Activated CD4-positive, CD25-positive, alpha-beta regulatory T cell (primary cell): ENCODE measurements at places on chromosomes 6 and 20.

DNA sequence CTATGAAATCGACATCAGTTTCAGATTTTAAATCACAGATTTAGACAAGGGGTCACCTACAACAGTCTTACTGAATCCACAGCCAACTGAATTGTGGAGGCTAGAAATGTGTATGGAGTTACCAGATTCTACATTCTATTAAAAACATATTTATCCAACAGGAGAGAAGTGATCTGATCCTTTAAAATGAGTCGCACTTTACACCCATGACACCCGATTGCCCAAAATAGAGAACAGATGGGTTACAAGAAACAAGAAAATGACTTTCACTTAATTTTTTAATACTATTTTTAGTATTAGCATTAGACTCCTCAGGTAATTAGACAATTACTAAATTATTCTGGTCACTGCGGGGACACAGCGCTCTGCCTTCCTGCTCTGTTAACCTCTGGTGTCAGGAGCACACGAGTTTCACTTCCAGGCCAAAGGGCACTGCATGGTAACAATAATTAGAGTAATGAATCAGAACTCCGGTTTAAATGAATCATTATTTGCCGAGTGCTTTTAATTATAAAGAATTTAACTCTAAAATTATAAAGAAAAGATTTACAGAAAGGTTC, 108.6 kb downstream of the ATP9A start:
- DNase-seq: no peak

DNA sequence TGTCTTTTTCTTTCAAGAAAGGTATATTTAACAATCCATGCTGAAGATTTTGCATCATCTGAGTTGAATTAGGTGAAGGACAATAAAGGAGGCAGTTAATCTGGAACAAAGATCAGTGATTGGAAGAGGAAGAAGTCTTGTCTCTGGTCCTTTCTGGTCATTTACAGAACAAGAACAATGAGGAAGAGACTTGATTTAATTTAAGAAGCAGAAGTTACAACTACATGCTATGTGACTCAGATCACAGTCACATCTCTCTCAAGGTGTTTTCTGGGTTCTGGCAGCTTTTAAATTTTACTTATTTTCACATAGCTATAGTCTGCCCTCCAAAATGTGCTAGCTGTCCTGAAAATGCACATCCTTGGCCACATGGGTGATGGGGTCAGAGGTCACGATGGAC, 53.5 kb upstream of the DEK start:
- DNase-seq: no peak

DNA sequence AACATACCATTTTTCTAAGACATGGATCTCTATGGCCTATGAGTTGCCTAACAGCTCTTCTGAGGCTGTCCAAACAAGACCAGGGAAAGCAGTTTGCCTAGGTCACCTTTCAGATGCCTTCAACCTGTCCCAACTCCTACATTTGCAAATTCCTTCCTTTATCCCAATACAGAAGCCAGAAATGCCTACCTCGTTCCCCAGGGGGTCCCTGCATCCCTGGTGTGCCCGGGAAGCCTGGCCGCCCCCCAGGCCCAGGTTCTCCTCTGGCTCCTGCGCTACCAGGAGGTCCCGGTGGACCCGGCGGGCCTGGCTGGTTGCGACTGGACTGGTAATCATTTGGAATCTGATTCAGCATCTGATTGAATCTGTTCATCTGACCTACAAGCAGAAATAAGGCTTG, 115.9 kb downstream of the COL12A1 start:
- no peak for DNase-seq

GRCh38 chr20:56223352-56223751, 25.2 kb upstream of the MC3R start:
- DNase-seq: no peak
